Esophagus squamous epithelium (tissue), 5 donors: ENCODE measurements at places on chromosomes 7 and 10.

DNA sequence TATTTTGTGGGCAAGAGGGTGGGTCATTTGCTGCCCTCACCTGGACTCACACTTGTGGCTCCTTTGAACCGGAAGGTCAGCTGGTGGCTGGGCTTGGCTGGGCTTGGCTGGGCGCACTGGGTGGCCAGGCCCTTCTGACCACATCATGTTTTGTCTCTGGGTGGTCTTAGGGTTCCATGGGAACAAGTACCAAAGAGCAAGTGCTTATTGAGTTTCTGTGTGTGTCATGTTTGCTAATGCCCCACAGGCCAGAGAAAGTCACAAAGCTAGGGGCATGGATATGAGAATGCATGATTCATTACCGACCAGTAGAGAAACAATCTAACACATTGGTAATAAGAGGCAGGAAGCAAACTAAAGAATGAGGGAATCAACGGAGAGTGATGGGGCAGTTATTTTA lies 33.6 kb upstream of the NRP1 start:
- DNase-seq, result no peak

- DNase-seq, result no peak
Observed at GRCh38 chr7:17501441-17502212, 203.2 kb downstream of the AHR start.

GRCh38 chr7:15399441-15399840 lies 162.4 kb downstream of the AGMO start:
- DNase-seq, result no peak

DNA sequence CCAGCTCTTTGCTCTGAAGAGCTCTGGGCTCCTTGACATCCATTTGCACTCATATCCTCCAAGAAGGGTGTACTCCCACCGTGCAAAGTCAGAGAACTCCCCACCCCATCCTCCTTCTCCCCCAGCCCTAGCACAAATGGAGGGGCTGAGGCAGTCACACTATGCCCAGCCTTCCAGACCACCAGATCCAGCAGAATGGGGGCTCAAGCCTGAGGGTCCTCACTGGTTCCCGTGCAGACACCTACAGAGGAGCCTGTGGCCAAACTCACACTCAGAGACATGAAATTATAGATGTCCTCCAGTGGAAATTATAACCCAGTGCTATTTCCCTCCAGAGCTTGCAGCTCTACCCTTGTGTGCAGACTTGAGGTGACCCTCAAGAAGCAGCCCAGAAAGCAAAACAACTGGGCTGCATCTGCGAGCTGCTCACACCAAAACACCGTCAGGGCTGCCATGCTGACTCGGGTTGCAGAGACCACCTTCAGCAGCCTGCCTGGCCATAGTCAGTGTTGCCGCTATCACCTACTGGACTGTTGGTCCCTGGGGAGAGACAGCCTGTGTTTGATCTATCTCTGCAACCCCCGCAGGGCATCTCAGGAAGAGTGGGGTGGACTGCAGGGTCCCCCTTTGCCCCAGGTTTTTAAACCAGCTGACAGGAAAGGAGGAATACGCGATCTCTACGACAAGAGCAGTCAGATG lies 7.4 kb downstream of the ZNF488 start:
- no peak for DNase-seq

DNA sequence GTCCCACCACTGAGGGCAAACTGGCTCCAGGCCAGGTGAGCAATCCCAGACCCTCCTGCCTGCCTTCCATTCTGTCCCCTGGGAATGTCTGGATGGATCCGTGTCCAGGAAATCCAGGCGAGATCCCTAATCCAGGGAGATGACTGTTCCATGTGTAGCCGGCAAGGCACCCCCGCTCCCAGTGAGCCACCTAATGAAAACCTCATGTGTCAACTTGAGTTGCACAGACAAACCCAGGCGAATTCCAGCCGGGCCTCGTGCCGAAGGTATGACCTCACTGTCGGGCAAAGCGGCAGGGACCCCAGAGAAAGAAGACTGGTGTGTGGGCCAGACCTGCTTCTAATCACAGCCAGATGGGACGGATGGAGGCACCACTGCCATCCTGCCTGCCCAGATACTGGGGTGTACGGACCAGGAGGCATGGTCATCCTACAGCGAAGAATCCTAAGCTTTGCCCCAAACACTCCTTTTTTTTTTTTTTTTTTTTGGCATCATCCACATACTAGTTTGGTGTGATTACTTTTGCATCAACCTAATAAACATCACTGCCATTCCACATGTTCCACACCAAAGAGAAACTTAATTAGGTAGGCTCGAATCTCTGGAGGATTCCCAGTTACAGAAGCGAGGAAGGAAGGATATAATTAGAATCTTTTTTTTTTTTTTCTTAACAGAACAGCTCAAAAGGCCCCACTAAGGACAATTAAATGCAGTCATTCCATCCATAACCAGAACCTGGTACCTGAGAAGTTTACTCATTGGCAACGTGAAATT lies 313.1 kb downstream of the CALN1 start:
- no peak for DNase-seq

GRCh38 chr10:83678850-83679249 lies 460.5 kb upstream of the GHITM start:
- no peak for DNase-seq

DNA sequence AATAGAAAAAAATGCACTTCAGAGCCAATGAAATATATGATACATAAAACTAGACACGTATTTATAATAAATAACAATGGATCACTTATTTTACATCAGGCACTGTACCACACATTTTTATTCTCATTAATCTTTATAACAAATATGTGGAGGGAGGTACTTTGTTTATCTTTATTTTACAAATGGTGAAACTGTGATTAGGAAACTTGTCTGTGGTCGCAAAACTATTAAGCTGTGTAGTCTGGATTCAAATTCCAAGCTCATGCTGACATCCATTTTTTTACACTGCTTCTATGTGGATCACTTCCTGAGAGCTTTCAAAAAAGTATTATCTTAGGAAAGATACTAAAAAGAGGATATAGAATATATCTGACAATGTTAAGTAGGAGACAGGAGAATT lies 978.6 kb downstream of the SORCS1 start:
- no peak for DNase-seq

DNA sequence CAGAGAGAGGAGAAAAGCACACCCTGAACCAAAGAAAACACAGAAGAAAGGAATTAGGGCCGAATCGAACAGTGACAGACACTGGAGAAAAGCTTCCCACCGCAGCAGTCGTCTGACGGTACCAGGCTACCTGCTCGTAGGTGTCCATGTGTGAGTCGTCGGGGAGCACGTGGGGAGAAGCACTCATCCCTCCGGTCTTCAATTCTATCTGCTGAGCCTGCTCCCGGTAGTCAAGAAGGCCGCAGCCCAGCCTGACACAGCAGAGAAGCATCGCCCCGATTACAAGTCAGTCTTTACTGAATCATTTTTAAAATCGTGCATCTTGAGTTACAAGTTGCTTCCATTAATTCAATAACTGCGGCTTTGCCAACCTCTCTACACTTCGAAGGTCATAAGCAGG lies 24.5 kb downstream of the PITRM1 start:
- DNase-seq, result no peak

- DNase-seq, result no peak
Observed at GRCh38 chr10:7121154-7121797, 289.6 kb downstream of the SFMBT2 start.

DNA sequence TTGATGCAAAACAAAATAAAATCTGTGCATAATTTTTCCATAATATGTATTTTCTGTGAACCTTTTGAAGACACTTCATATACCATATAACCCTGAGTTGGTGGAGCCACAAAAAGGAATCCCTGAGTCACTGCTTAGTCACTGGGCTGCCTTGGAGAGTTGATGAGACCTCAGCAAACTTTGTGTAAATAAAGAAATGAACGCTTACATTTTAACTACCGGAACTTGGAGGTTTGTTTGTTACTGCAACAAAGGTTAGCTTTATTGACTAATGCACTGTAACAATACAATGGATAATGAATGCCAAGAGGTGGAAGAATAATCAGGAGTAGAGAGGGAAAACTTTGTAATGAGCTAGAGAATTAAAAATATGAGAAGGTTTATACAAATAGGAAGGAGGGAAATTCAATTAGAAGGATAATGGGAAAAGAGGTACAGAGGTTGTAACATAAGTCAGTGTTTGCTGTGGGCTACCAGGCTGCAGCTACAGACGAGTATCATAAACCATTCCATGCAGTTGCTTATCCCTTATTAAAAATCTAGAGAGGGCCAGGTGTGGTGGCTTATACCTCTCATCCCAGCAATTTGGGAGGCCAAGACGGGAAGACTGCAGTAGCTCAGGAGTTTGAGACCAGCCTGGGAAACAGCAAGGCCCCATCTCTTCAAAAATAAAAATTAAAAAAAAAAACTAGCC lies 1042.1 kb downstream of the TYW1 start:
- DNase-seq, result no peak

DNA sequence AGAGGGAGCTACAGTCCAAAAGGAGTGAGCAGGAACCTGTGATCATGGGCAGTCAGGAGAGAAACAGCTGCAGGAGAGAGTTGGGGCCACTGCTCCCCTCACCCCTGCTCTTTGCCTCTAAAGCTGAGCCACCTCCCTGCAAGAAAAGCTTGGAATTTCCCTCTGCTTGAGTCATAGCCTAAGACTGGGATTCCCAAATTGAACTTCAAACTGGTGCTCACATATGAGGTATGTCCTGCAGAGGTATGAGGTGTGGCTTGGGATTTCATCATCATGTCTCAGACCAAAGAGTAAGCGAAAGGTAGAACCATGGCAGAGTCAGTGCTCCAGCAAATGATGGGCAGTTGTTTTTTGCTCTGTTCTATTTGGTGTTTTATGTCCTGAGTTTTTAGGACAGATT lies 237.1 kb upstream of the NRP1 start:
- DNase-seq, result no peak

GRCh38 chr7:80259-81067 lies 111.9 kb upstream of the FAM20C start:
- no peak for DNase-seq

- DNase-seq, result no peak
Observed at GRCh38 chr10:70584366-70584765, 18.2 kb downstream of the PRF1 start.
